ENCODE measurements at places on chromosomes 1 and 21.

DNA sequence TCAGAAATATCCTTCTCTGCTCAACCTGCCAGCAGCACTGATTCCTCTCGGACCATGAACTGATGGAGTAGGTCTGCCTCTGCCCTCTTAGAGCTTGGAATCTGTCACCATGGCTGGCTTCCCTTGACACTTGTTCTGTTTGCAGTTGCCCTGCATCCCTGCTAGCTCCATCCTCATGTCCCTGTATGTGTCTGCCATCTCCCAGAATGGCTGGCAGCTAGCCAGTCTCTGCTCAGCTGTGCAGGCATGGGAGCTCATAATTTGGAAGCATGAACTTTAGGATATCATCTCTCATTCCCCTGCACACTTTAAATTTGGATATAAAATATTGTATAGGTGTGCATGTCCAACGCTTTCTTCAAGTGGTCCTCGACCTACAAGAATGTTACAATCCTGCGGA lies 95.4 kb downstream of the C1orf94 start:
- DNase-seq: no peak

DNA sequence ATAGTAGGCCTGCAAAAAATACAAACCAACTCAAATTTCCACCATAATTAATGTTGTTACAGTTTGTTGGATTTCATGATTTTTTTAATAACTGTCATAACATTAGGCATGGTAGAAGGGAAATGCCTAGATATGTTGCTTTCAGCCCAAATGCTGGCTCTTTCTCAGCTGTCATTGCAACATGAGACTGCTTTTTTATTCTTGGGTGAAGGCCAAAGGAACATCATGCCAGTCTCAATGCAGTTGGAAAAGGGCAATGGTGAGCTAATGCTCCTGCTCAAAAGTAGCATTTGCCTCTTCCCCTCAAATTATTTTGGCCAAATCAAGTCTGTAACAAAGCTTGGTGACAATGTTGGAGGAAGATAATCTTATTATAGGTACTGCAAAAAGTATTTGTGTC lies 877.7 kb upstream of the PRMT6 start:
- no peak for DNase-seq

DNA sequence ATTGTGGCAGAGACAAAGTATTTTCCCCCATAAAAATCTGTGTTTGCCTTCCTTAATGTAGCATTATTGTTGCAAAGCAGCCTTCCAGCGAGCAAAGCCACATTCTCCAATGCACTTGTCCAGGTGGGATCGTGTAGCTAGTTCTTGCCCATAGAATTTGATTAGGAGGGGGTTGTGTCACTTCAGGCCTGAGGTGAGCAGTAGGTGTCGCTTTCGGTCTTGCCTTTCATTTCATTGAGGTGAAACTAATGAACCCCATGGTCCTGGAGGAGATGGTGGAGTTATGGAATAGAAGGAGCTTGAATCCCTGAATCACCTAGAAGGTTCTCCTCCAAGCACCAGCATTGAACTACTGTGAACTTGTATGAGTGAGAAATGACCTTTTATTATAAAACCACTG lies 318.9 kb upstream of the PBX1 start:
- DNase-seq: no peak

GRCh38 chr1:229226796-229227195 lies 44.1 kb upstream of the RAB4A start:
- peak; percentile 49 for DNase-seq

DNA sequence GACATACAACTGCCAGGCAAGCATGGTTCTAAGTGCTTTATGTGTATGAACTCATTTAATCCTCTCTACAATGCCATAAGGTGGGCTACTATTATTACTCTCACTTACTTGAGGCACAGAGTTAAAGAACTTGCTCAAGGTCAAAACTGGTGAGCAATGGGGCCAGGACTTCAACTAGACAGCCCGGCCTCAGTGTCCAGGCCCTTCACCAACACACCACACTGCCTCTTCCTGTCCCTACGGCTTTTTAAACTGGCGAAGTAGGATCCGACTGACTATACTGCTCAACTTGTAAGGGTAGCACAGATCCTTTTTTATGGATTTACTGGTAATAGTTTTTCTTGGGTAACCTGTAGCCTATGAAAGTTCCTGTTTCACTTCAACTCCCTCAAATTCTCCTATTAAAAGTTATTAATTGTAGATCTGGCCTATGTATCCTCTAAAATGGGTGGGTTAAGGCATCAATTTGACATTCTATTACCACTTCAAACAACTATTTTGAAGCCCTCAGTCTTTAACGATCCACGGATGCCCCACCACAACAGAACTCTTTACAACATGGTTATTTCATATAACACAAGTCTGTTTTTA lies 4.3 kb downstream of the ERRFI1 start:
- no peak for DNase-seq

DNA sequence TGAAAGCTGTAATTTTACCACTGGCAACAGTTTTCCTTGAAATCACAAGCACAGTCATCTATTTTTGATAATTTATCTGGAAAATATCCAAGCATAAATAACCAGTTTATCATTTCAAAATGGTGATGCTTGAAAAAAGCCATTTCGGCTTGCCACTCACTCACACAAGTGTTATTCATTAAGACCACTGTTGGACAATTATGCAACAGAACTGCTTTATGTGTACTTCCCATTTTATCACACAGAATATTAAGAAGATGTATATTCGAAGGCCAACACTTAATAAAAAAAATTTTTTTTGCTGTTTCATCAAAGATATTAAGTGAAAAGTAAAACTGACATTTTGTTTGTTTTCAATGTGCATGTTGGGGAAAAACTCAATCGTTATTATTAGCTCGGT lies 62.3 kb downstream of the EIF4G3 start:
- no peak for DNase-seq

GRCh38 chr1:60573726-60574409 lies 500.3 kb upstream of the C1orf87 start:
- no peak for DNase-seq

GRCh38 chr1:220521778-220522177 lies 6.2 kb upstream of the MARK1 start:
- DNase-seq: no peak

- no peak for DNase-seq
Observed at GRCh38 chr1:102498929-102499328, 502.2 kb upstream of the OLFM3 start.

DNA sequence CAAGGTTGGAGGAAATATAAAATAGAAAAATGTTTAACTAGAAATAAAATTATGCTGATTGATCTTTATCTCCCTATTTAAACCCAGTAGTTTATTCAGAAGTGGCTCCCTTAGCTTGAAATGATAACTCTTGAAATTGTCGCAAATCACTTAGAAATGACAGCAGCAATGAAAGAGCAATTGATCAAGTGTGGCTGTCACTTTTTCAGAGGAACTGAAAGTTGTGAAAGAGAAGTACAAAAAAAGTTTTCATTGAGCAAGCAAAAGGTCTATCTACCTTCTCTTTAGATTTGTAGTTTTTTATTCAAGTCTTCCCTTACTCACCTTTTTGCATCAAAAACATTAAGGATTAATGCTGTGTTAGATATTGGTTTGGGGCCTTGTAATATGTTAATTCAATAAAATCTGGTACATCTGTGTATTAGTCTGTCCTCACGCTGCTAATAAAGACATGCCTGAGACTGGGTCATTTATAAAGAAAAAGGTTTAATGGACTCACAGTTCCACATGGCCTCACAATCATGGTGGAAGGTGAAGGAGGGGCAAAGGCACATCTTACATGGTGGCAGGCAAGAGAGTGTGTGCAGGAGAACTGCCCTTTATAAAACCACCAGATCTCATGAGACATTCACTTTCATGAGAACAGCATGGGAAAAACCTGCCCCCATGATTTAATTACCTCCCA lies 48.3 kb downstream of the LRRC8C start:
- no peak for DNase-seq

DNA sequence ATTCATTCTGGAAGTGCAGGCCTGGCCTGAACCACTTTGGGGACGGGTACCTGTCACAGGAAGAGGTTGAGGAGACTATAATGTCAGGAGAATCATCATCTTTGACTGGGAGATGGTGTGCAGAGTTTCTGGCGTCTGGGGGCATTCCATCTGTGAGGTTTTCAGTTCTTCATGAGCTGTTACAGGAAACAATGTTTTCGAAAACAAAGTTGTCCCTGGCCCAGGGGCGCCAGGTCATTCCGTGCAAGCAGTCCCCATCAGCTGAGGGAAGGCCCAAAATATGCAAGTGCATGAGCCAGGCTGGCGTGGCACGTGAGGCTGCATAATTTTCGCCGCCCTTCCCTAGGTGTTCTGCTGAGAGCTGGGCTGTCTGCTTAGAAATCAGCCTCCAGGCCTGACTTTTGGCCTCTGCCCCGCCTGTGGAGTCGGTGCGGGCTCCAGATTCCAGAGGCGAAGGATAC lies 68.4 kb upstream of the ATP5PO start:
- no peak for DNase-seq

DNA sequence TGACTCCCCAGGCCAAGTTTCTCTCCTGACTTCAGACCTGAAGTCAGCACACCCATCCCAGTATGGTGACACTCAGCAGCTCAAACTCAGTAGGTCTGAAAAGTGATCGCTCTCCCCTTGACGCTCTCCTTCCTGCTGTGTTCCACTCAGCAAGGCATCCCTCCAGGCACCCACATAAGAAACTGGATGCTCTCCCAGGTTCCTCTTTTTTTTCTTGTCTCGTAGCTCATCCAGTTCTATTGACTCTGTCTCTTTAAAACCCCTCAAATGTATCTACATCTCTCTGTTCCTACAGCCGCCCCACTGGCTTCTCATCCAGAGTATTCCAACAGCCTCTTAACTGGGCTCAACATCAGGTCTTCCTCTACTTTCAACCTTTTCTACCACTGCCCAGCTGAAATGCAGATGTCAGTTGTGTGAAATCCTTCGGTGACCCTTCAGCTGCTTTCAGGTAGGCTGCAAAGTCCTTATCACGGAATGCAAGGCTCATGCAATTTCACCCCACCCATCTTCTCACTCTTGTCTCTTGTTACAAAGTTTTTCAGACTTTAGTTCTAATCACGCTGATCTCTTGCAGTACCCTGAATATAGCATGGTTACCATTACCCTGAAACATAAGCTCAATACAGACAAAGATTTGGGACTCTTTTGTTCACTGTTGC lies 286.2 kb upstream of the POU3F1 start:
- DNase-seq: peak; percentile 27

- no peak for DNase-seq
Observed at GRCh38 chr21:45607021-45607908, 36.3 kb upstream of the PCBP3 start.

DNA sequence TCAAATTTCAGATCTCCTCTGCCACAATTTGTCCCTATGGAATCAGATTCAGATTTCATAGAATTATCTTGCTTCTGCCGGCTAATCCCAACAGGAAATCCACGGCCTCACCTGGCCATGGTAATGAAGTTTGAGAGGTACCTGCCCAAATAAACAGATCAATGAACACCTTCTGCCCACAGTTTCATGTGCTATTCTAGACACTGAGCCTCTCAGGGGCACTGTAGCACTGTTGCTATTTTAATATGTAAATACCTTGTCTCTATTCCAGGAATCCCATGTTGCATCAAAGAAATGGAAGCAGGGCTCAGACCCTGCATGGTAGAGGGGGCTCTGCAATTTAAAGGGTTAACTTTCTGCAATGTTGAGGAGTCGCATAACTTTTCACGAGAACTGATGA lies 593.1 kb downstream of the PTBP2 start:
- DNase-seq: no peak

- DNase-seq: no peak
Observed at GRCh38 chr1:87464022-87464490, 135.4 kb downstream of the LMO4 start.

GRCh38 chr1:218299416-218299815 lies 14.3 kb downstream of the RRP15 start:
- peak; percentile 3 for DNase-seq

DNA sequence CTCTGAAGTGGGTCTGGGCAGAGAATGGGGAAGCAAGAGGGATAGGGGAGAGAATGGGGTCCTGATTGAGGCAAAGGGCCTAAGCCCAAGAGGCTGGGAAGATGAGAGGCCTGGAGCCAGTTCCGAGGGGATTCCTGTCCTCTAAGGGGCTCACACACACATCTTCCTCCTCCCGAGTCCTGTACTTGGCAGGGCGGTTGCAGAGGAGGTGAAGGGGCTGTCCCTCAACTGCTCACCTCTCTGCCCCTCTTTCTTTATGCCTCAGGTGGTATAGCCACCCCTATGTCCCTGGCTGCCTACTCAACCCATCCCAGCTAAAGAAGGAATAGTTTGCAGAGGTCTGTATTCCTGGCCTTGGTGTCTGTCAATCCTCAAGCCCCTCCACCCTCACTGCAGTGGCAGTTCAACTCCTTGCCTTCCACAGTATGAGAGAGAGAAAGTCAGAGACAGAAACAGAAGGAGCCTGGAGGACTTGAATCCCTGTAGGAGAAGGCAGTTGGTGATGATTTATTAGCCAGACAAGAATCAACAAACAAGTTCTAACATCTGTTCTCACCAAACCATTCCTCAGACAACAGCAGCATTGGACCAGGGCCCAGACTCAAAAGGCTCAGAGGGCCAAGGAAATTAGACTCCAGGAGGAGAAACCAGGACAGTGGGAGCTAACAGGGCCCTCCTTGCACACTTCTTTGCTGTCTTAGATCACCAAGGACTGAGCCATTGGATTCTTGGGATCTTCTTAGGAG lies 10.7 kb downstream of the SH2D2A start:
- DNase-seq: no peak

- DNase-seq: no peak
Observed at GRCh38 chr21:25700741-25701140, 34.0 kb downstream of the ATP5PF start.

DNA sequence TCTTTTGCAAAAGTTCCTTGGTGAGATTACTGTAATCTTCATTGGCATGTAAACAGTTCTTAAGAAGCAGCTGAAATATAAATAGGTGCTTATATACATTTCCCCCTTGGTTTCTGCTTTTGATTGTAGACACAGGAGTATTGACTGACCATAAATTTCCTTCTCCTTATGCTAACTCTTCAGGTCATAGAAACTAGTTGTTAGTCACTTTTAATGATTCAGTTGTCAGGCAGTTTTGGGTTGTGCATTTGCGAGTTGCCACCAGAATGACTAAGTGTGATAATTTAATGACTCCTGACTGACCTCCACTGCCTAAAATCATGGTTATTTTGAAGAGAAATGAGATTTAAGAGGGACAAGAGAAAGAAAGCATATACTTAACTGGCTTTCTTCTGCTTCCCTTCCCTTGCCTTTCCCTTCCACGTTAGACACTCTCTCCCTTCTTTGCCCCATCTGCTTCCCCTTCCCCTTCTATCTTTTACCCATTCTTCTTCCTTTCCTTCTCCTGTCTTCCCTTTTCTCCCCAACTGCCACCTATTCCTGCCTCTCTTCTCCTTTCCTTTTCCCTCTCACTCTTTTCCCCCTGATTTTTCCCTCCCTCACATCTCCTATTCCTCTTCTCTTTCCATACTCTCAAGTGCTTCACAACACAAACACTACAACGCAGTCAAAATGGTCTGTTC lies 12.3 kb downstream of the ZMPSTE24 start:
- DNase-seq: no peak

GRCh38 chr1:15153842-15154479 lies 414 bp downstream of the TMEM51 start:
- DNase-seq: peak; percentile 88

- DNase-seq: no peak
Observed at GRCh38 chr1:119351997-119352396, 16.6 kb upstream of the HAO2 start.

GRCh38 chr1:111690306-111690617 lies 48.9 kb downstream of the INKA2 start:
- DNase-seq: no peak

All from suppressor macrophage (primary cell).